Activated T-helper 17 cell treated with anti-CD3 and anti-CD28 coated beads, Interleukin-2, amount 50 U/mL, for 72 hours (primary cell): ENCODE measurements at places on chromosomes 16 and 17. TPM values are rescaled to one million over a fixed set of nuclear protein-coding genes. Genes with fewer than 3 reads are reported as not detected.

DNA sequence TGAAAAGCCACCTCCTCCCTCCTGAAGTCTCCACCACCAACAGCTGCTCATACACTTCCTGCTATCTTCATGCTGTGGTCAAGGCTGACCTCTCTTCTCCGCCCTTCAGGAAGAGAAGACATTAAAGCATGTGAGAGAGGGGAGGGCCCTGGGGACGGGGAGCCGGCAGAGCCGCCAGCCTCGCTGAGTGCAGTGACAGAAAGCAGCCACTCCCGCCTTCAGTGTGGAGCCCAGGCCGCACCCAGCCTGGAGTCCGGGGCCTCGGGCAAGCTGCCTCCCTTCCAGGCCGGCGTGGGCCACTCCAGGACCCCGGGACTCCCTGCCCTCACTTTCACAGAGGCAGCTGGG, 94.7 kb upstream of the TNRC6C start:
- no peak overlapping the region for H3K4me3 ChIP-seq
- H3K27ac ChIP-seq = no peak overlapping the region
- no peaks in the 10 kb centered on the region for H3K27me3 ChIP-seq
- ATAC-seq = no peak
- H3K4me1 ChIP-seq = peaks cover 15% of the 10 kb centered on the region

GRCh38 chr17:33904476-33904875, 350.6 kb upstream of the CCL2 start:
- H3K27ac ChIP-seq = no peak overlapping the region
- no peak for ATAC-seq
- no peaks in the 10 kb centered on the region for H3K36me3 ChIP-seq

DNA sequence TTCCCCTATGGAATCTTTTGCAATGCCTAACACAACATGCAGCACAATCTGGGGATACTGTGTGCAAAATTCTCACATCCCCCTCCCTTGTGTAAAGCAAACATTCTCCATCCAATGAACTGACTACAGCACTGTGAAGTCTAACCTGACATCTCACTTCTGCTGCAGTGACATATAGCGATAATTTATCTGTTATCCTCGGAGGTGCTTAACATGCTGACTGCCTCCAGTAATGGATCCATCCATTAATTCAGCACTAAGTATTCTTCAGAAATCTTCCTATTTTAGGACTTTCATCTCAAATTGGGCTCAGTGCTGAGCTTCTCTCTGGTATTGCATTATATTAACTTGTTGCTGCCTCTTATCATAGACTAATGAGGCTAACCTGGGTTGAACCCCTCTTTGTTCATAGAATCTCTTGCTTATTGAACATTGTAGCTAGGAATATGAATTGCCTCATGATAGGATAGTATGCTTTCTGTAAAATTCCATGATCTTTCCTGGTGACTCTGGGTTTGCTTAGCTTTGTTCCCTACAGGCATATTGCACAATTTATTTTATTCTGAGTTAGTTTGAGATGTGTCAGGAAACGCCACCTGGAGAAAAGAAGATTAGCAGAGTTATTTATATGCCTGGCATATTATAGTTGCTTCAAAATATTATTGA, 187.9 kb downstream of the CNTNAP4 start:
- no peak for ATAC-seq
- no peak overlapping the region for H3K4me3 ChIP-seq
- H3K27me3 ChIP-seq = no peaks in the 10 kb centered on the region
- no peaks in the 10 kb centered on the region for H3K36me3 ChIP-seq

- no peak overlapping the region for H3K27ac ChIP-seq
- H3K27me3 ChIP-seq = peaks cover 6% of the 10 kb centered on the region
- no peaks in the 10 kb centered on the region for H3K4me1 ChIP-seq
- H3K36me3 ChIP-seq = no peaks in the 10 kb centered on the region
Observed at GRCh38 chr16:85366031-85366763, 246.9 kb upstream of the GSE1 start.

DNA sequence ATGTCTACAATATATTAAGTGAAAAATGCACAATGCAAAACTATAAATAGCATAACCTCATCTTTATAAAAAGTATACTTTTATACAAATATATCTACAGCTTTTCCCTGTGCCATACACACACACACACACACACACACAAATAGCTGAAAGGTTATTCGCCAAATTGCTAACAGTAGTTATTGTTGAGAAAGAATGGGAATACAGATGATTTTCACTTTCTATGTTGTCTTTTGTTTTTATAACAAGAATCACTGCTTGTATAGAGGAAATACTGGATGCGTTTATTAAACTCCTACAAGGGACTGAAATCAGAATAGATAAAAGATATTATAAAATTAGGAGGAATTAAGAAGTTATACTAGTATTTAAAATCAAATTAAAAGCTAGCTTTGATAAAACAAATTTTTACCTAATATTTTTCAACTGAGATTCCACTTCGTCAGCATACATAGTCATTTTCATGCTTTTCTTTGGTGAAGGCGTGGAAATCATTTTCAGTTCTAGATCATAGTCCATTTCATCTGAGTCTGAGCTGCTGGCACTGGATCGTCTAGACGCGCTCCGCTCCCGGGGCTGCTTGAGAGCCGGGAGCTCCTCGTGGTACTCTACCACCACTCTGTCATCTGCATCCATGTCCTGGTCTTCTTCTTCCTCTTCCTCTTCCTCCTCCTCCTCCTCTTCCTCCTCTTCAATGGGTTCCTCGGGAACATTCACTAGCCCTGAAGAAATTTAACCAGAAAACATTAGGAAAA, 17.0 kb upstream of the ITGAE start:
- no peak overlapping the region for H3K27ac ChIP-seq
- ATAC-seq = no peak
- no peaks in the 10 kb centered on the region for H3K27me3 ChIP-seq
- H3K36me3 ChIP-seq = peaks cover 99% of the 10 kb centered on the region
- no peak overlapping the region for H3K4me3 ChIP-seq

GRCh38 chr16:79007614-79008013, 592.9 kb downstream of the MAF start:
- peaks cover 21% of the 10 kb centered on the region for H3K36me3 ChIP-seq
- H3K4me3 ChIP-seq = peak overlapping the region; percentile 80
- H3K27ac ChIP-seq = peak overlapping the region; percentile 93

DNA sequence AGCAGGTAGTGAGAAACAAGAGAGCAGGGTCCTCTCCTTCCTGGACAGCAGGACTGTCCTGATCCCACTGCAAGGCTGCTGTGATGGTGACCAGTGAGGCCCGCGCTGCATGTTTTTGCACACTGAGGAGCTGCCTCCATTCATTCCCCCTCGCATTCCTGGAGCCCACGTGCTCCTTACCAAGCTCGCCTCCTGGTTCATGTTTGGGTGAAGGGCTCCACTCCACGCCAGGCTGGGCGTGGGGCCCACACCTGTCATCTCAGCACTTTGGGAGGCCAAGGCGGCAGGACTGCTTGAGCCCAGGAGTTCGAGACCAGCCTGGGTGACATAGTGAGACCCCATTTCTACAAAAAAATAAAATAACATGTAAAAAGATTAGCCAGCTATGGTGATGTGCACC, 15.4 kb upstream of the FASN start:
- no peaks in the 10 kb centered on the region for H3K36me3 ChIP-seq
- no peak for ATAC-seq

DNA sequence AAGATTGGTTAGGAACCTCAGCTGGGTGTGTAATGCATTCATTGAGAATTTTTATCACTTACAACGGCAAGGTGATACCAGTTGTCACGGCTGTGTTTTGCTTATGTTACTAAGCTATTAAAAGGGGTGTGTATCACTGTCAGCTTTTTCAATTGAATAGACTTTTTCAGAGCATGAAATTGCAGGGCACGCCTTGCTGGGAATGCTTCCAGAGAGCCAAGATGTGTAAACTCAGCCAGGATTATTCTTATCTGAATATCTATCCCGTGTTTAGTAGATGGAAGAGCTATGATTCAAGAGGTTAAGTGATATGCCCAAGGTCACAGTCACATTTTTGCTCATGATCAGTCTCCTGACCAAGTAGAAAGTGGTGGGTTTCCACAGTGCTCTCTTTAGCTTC, 6.6 kb upstream of the TEKT3 start:
- no peaks in the 10 kb centered on the region for H3K4me1 ChIP-seq
- H3K27me3 ChIP-seq = peaks cover 65% of the 10 kb centered on the region
- H3K4me3 ChIP-seq = no peak overlapping the region
- no peak for ATAC-seq
- no peak overlapping the region for H3K27ac ChIP-seq

GRCh38 chr16:49562228-49562627, 188.6 kb downstream of the C16orf78 start:
- no peak overlapping the region for H3K4me3 ChIP-seq
- H3K36me3 ChIP-seq = no peaks in the 10 kb centered on the region
- H3K4me1 ChIP-seq = no peaks in the 10 kb centered on the region
- H3K27ac ChIP-seq = no peak overlapping the region
- no peaks in the 10 kb centered on the region for H3K27me3 ChIP-seq

GRCh38 chr16:81592353-81592866, 147.8 kb downstream of the CMIP start:
- no peak for ATAC-seq
- H3K36me3 ChIP-seq = peaks cover 14% of the 10 kb centered on the region
- H3K27me3 ChIP-seq = no peaks in the 10 kb centered on the region
- no peak overlapping the region for H3K4me3 ChIP-seq
- peaks cover 18% of the 10 kb centered on the region for H3K4me1 ChIP-seq

DNA sequence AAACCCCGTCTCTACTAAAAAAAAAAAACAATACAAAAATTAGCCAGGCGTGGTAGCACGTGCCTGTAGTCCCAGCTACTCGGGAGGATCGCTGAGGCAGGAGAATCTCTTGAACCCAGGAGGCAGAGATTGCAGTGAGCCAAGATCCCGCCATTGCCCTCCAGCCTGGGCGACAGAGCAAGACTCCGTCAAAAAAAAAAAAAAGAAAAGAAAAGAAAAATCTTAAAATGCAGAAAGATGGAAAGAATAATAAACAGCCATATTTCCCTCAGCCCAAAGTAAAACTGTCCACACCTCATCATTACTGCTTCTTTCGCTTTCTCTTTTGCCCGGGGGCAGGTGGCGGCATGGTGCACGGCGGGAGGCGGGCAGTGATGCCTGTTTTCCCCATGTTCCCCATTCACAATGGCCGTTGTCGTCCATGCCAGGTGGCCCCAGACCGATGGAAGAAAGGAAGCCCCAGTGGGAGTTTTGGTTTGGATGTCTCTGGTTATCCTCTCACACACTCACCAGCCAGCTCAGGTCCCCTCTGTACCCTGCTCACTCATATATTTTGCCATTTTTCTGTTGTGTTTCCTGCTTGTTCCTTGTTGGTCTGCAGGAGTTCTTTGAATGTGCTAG, 37.0 kb upstream of the PEMT start:
- peak; percentile 85 for ATAC-seq
- no peaks in the 10 kb centered on the region for H3K27me3 ChIP-seq
- no peaks in the 10 kb centered on the region for H3K36me3 ChIP-seq
- H3K4me1 ChIP-seq = peaks cover 5% of the 10 kb centered on the region
- H3K4me3 ChIP-seq = peak overlapping the region; percentile 65

GRCh38 chr16:24423312-24423711, 116.1 kb upstream of the RBBP6 start:
- ATAC-seq = no peak
- no peaks in the 10 kb centered on the region for H3K4me1 ChIP-seq
- no peak overlapping the region for H3K27ac ChIP-seq
- H3K36me3 ChIP-seq = no peaks in the 10 kb centered on the region
- peaks cover 13% of the 10 kb centered on the region for H3K27me3 ChIP-seq
- no peak overlapping the region for H3K4me3 ChIP-seq

PRRT2 gene
- 1.2 TPM for total RNA-seq

RDM1 gene
- total RNA-seq = 4.3 TPM

SRR gene
- 19.1 TPM for total RNA-seq

UMOD gene
- total RNA-seq = not detected

ABCA6 gene
- 0.90 TPM for total RNA-seq

CHRNE gene
- total RNA-seq = 0.69 TPM

ATP2C2 gene
- not detected for total RNA-seq

PPY gene
- 0.90 TPM for total RNA-seq

ZNF423 gene
- total RNA-seq = not detected

RILP gene
- 6.1 TPM for total RNA-seq

SLC4A1 gene
- total RNA-seq = not detected

SLC16A5 gene
- 14.6 TPM for total RNA-seq

TMEM114 gene
- total RNA-seq = not detected
